Activated CD4-positive, alpha-beta T cell treated with anti-CD3 and anti-CD28 coated beads, Interleukin-2, amount 10 ng/mL, durations not matched to agents 7 days and 5 days (primary cell): ENCODE measurements at places on chromosomes 2 and 18.
A peak's percentile ranks its signal among the peaks of the same experiment; 100 is the strongest.

GRCh38 chr18:44852818-44853217 lies 172.1 kb downstream of the SETBP1 start:
- no peak for DNase-seq

DNA sequence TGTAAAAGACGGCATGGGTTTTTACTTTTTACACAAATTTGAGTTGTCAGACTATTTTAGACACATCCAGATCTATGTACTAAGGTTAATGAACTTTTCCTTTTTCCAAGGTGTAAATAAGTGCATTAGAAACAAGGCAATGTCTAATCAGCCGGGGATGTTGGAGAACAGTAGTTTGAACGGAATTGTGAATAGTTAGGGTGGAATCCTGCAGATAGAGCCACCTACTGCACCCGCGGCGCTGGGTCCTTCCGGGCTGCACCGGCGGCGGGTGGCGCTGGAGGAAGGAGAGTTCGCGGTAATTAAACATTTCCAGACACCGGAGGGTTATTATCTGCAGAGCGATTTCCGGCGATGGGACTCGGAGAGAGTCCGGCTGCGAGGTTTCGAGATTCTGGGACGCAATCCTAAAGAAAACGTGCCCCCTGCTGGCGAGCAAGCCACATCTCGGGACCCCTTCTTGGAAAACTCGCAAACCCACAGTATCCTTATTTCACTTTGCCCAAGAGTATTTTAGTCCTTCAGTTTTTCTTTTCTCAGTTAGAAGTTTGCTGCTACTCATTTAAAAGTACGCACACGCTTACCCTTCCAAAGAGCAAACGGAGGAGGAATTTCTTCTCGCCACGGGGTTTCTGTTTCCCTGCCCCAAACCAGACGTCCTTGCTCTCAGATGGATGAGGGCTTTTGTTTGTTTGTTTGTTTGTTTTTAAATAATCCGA lies 4.5 kb upstream of the OSR1 start:
- DNase-seq = peak; percentile 41

GRCh38 chr2:223736488-223736887 lies 100.9 kb downstream of the AP1S3 start:
- DNase-seq = no peak

- no peak for DNase-seq
Measured at GRCh38 chr2:236738030-236738429, 168.4 kb downstream of the ACKR3 start.

GRCh38 chr2:206942592-206943478 lies 3.5 kb downstream of the CPO start:
- DNase-seq = no peak

- DNase-seq = no peak
Measured at GRCh38 chr2:41763141-41763540, 284.7 kb upstream of the PKDCC start.

GRCh38 chr2:195022508-195022830 lies 634.6 kb upstream of the SLC39A10 start:
- no peak for DNase-seq

- no peak for DNase-seq
Measured at GRCh38 chr2:122423934-122424333, 668.5 kb downstream of the TSN start.

- DNase-seq = no peak
Measured at GRCh38 chr2:28173377-28173776, 219.3 kb upstream of the FOSL2 start.

- DNase-seq = no peak
Measured at GRCh38 chr18:28018351-28018750, 158.6 kb downstream of the CDH2 start.

DNA sequence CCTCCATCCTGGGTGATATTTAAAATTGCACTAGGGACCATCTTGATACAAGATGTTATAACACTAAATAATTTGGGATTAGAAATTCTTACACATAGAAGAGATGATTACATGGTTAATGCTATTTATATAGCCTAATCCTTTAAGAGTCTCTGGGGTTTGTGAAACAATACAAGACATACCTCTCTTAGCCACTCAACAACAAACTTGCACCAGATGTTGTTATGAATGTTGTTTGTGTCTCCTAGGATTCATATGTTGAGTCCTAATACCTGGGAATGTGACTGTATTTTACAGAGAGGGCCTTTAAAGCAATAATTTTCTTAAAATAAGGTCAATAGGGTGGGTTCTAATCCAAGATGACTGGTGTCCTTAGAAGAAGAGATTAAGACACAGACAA lies 678.3 kb downstream of the NYAP2 start:
- DNase-seq = no peak

GRCh38 chr2:12045864-12046291 lies 299.4 kb downstream of the LPIN1 start:
- DNase-seq = no peak

DNA sequence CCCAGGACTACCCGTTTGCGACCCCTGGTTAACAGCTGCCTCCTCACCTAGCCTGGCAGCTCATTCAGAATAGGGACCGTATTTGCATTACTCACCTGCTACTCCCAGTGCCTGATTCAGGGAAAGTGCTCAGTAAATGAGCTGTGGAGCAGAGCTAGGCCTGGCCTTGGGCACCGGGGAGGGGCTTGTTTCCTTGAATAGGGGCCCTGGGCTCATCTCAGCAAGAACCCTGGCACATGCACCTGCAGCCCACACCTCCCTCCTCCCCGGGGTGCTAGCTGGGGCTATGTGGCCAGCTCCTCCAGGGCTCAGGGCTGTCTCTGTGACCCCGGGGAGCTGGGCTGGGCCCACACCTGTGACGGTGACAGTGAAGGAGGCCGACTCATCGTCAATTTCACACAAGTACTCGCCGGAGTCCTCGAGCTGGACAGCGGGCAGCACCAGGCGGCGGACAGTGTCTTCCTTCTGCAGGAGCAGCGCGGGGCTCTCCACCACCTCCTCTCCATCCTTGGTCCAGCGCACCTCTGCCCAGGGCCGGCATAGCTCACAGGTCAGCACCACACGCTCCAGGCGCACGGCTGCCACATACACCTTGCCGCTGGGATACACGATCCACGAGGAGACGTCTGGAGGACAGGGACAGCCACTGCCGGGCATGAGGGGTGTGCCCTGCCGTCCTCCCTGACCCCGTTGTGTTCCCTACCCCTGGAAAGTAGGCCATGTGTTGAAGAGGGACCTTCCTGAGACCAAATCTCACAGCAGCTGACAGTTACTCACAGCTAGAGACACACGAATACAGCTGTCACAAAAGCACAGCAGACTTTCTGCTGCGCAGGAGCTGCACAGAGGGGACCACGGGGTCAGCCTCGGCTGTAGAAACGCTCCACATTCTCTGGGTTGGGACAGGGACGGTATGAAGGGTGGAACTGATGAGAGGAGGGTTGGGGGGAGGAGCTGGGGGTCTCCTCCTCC lies 9.0 kb downstream of the OBSL1 start:
- DNase-seq = no peak

DNA sequence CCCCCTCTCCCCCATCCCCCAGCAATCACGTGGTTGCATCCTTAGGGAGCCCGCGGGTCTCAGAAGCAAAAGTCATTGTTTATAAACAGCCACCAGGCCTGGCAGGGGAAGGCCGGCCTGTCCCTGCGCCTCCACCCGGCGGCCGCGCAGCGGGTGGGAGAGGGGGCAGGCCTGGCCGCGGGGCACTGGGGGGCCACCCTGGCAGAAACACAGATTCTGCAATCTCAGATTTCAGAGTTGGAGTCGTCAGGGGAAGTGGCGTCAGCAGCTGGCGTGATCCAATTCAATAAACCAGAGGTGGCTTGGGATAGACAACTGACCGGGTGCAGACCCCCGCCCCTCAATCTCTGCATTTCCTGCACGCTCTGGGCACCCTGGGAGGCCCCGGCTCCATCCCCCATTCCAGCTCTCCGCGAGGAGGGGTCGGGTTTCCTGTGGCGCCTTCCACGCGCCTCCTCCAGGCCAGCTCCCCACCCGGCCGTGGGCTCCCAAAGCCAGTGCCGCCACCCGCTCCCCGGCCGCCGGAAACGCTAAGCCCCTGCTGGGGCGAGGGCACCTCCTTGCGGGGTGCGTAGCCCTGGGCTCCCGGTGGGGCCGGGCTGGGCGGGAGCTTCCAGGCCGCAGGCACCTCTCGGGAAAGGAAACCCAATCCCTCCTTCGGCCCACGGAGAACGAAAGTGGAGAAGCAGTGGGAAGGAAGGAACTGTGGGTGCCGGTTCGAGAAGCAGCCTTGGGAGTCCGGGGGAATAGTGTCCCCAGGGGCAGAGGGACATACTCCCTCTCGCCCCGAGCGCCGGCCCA lies 1.1 kb downstream of the BIN1 start:
- no peak for DNase-seq

GRCh38 chr2:162106146-162106551 lies 32.1 kb upstream of the DPP4 start:
- no peak for DNase-seq

DNA sequence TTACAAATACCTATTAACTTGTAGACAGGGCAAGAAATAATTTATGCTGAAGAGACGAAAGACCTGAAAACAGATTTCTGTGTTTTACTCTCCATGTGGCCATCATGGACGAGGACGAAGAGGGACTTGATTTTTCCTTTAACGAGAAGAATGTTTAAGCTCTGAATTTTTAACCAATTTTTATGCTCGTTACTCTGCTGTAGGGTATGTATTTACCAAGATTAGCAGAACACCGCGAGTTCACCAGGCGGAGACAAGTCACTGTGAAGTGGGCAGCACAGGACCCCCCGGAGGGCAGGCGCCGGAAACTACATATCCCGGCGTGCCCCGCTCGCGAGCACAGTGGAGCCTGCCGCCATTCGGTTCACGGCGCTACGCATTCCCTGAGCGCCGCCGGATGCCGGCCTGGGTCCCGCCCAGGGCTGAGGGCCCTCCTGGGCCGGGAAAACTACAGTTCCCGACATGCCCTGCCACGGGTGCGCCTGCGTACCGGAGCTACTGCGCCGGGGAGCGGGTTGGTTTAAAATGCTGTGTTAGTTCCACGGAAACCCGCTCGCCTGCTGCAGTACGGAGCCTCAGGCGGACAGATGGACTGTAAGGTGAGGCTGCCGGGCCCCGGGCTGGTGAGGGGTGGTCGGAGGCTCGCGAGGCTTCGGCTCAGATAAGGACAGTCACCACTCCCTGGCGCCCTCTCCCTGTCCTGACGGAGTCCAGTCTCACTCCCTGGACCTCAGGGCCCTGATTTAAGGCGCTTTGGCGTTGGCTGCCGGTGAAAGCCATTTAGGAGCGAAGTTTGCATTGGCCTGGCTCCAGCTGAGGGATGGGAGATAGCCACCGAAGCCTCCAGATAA lies at the start of gene CCDC150:
CCDC150 (plus strand) TSS at position 536 of the 851 bp plus-strand sequence; CDS start at position 588, 52 bp downstream.
- DNase-seq = peak; percentile 95

- no peak for DNase-seq
Measured at GRCh38 chr18:44536046-44536445, 144.6 kb upstream of the SETBP1 start.

- DNase-seq = no peak
Measured at GRCh38 chr2:95305380-95306061, 8.4 kb downstream of the KCNIP3 start.

DNA sequence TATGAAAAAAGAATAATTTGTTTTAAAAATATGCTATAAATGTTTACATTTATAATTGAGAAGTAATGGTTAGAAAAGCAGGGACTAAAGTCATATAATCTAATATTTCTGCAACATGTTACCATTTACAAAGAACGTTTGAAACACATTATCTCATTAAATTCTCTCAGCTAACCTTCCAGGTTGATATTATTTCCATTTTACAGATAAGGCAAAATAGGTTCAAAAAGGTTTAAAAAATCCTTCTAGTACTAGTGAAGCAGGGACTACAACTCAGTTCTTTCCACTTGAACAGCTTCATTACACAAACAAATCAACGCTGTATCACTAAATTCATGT lies 875 bp downstream of the FASTKD1 start:
- DNase-seq = no peak

DNA sequence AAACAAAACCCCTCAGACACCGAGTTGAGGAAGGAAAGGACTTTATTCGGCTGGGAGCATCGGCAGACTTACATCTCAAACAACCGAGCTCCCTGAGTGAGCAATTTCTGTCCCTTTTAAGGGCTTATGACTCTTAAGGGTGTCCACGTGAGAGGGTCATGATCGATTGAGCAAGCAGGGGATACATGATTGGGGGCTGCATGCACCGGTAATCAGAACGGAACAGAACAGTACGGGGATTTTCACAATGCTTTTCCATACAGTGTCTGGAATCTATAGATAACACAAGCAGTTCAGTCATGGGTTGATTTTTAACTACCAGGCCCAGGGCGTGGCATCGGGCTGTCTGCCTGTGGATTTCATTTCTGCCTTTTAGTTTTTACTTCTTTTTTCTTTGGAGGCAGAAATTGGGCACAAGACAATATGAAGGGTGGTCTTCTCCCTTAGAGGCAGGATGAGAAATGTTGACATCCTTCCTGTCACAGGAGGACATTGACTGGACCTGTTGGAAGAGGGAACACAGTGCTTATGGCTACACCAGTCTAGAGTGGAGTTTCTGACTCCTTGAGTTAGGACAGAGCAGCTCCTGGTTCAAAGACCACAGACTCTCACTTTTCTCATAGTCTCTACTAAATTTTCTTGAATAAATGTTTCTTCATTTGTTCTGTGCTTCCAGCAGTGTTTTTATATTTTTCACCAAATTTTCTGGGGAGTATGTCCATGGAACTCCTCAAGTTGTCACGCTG lies 35.8 kb downstream of the SPOPL start:
- DNase-seq = no peak

- no peak for DNase-seq
Measured at GRCh38 chr2:43402002-43402401, 175.6 kb upstream of the ZFP36L2 start.

- no peak for DNase-seq
Measured at GRCh38 chr18:6633310-6633709, 96.2 kb upstream of the ARHGAP28 start.

DNA sequence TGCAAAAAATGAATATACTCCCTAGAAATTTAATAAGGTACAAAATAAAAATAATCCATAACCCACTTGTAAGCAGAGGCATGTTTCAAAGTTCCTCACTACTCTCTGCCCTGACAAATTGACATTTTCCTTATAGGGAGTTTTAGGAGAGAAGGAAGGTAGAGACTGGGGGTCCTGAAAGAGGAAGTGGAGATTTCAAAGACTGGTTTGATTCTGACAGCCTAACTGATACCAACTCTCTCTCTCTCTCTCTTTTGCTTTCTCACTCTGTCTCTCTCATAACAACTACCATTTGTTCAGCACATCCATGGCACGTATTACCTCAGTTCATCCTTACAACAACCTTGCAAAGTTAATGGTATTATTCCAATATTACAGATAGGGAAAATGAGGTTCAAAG lies 18.6 kb downstream of the FZD7 start:
- DNase-seq = no peak

DNA sequence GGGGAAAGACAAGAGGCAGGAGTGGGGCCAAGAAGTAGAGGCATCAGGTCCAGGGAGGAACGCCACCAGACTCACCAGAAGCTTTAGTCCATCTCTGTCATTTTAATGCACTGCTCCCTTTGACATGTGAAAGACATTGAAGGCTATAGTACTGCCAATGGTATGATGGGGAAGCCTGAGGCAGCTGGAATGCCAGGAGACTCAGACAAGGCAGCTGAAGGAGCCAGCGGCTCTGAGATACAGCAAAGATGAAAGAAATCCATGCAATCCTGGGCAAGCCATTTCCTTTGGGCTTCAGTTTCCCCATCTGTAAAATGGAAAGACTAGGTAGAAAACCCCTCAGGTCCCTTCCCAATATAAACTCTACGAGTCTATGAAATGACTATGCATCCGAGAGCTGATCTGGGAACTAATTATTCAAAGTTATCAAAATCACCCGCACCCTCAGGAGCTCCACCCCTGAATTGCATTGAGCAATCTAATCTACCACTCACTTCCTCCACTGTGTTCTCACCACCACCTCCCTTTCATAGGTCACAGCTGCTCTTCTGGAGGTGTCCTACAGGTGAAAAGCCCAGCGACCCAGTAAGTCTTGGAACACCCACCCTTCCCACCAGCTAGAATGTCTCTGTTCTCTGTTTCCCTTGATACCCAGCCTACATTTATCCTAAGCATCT lies 3.1 kb downstream of the CXCR2 start:
- DNase-seq = no peak
